ENCODE measurements at places on chromosomes 6 and 20.

- H3K27me3 ChIP-seq: peaks cover 6% of the 10 kb centered on the region
- no peak for DNase-seq
- H3K36me3 ChIP-seq: no peaks in the 10 kb centered on the region
- H3K4me1 ChIP-seq: peaks cover 1% of the 10 kb centered on the region
- no peak overlapping the region for H3K27ac ChIP-seq
Measured at GRCh38 chr20:2303673-2304072, 7.9 kb downstream of the TGM3 start.

DNA sequence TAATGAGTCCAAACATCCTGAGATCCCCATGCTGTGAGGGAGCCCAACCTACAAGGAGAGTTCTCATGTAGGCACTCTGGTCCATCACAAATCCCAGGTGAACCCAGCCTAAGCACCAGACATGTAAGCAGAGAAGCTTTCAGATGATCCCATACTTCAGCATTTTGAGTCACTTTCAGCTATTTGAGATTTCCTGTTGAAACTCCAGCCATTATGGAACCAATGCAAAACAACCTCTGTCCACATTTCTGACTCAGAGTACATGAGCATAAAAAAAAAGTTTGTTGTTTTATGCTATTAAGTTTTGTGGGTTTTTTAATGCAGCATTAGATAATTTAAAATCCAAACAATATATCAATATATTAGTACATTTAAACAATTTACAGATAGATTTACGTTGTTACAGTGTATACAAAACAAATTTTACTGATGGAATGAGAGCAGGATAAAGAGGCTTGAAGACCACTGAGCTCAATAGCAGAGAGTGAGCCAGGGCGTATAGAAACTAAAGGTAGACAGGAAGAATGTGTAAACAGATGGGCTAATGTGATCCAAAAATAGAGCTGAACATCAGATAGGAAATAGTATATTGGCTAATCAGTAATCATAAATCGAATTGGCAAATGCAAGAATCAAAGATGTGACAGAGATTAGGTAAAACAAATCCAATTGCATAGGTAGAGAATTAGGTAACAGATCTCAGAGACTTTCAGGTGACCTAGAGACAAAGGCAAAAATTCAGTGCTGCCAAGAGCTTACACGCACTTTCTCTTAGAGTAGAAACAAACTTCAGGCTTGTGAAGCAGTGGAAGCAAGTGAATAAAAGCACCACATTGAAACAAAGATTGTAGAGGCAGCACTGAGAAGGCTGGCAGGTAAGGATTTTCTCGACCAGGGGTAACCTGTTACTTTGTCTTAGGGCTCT is 36.2 kb upstream of the PLCB1 start:
- peaks cover 17% of the 10 kb centered on the region for H3K27me3 ChIP-seq
- H3K4me1 ChIP-seq: no peaks in the 10 kb centered on the region
- H3K36me3 ChIP-seq: no peaks in the 10 kb centered on the region
- no peak overlapping the region for H3K4me3 ChIP-seq
- no peak overlapping the region for H3K27ac ChIP-seq
- DNase-seq: no peak

DNA sequence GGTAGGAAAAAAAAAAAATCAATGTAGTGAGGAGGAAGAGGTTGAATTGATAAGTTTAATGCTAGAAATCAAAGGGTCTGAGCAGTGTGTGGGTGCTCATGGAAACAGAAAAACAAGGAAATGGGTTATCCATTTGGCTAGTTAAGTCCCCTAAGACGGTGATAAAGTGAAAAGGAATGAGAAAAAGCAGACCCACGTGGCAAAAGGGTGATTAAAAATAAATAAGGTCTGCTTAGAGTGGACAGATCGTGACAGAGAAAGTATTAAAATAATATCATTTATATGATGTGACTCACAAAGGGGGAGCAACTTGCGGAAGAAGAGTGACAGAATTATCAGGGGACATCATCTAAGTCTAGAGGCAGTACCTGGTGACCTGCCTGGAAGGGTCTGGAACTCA is 251.7 kb upstream of the THEMIS start:
- peaks cover 3% of the 10 kb centered on the region for H3K4me1 ChIP-seq
- no peak overlapping the region for H3K4me3 ChIP-seq
- no peak overlapping the region for H3K27ac ChIP-seq
- no peak for DNase-seq
- H3K27me3 ChIP-seq: peaks cover 12% of the 10 kb centered on the region

- no peak overlapping the region for H3K27ac ChIP-seq
- peaks cover 70% of the 10 kb centered on the region for H3K27me3 ChIP-seq
- H3K4me1 ChIP-seq: peaks cover 7% of the 10 kb centered on the region
- H3K4me3 ChIP-seq: peak overlapping the region; percentile 22
- DNase-seq: no peak
Measured at GRCh38 chr6:18276610-18277236, 12.4 kb upstream of the DEK start.

DNA sequence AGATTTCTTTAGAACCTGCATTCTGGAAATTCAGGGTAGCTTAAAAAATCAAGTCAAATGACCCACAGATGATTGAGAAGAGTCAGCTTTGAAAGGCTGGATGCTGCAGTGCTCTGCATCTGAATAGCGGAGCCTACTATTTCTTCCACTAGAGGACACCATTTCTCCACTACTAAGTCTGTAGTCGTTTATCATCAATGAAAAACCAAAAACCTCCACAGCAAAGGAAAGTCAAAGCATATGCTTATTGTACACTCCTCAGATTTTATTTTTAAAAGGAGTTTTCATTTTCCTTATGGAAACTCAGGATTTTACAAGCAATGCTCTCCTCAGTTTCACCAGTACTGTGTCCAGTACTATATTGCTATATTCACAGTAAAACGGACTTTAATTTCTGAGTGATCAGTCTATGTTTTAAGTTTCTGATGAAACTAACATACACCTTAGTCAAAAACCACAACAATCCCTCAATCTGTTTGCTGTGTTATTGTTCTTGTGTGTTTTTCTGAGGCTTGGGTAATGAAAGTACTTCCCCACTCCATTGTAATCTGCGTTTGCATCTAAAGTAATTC is 50.5 kb upstream of the ENPP5 start:
- no peaks in the 10 kb centered on the region for H3K36me3 ChIP-seq
- H3K27me3 ChIP-seq: peaks cover 2% of the 10 kb centered on the region
- H3K4me3 ChIP-seq: no peak overlapping the region
- no peak for DNase-seq
- no peak overlapping the region for H3K27ac ChIP-seq

DNA sequence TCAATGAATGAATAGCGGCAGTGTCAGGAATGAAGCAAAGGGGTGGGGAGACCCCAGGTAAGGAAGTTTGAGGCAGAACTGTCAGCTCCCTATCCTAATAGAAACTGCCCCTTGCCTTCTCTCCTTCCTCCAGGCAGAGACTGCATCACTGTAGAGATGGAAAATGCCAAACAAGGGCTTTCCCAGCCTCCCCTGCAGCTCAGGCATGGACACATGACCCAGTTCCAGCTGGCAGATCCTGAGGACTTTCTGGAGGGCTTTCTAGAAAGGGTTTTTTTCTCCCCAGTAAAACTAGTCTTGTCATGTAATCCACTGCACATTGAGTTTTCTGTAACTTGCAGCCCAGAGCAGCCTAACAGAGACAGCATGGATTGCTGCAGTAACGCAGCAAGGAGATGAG is 17.9 kb upstream of the PNPLA1 start:
- DNase-seq: no peak
- no peak overlapping the region for H3K27ac ChIP-seq
- H3K36me3 ChIP-seq: no peaks in the 10 kb centered on the region
- no peak overlapping the region for H3K4me3 ChIP-seq

DNA sequence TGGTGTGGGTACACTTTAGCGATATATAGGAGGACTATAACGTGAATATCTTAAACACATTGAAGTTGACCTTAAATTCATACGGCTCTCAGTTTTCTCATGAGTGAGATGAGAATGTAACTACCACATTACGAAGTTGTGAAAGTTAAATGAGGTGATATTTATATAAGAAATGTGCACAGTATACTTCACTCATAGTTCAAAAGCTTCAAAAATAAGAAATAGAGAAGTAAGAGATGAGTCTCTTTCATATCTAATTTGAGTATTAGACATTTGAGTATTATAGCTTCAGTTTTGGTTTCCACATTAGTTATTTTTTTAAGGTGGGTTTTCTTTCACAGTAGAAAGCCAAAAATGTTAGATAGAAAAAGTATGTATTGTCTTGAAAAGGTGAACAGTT is 183.3 kb downstream of the NKAIN2 start:
- H3K27ac ChIP-seq: no peak overlapping the region
- DNase-seq: no peak
- no peaks in the 10 kb centered on the region for H3K27me3 ChIP-seq

- peaks cover 20% of the 10 kb centered on the region for H3K4me1 ChIP-seq
- no peak overlapping the region for H3K4me3 ChIP-seq
- H3K27ac ChIP-seq: no peak overlapping the region
- H3K27me3 ChIP-seq: no peaks in the 10 kb centered on the region
- no peak for DNase-seq
- peaks cover 25% of the 10 kb centered on the region for H3K36me3 ChIP-seq
Measured at GRCh38 chr20:62308102-62308822, 5.5 kb downstream of the ADRM1 start.

- no peak for DNase-seq
- no peaks in the 10 kb centered on the region for H3K36me3 ChIP-seq
- peaks cover 73% of the 10 kb centered on the region for H3K27me3 ChIP-seq
- H3K4me1 ChIP-seq: peaks cover 35% of the 10 kb centered on the region
Measured at GRCh38 chr6:99613705-99614429, 7.2 kb downstream of the PRDM13 start.

- no peak overlapping the region for H3K27ac ChIP-seq
- no peaks in the 10 kb centered on the region for H3K4me1 ChIP-seq
- no peak for DNase-seq
Measured at GRCh38 chr6:79646006-79646405, 14.9 kb downstream of the SH3BGRL2 start.

GRCh38 chr6:56729719-56730118 is 87.0 kb upstream of the DST start:
- H3K27ac ChIP-seq: no peak overlapping the region
- H3K36me3 ChIP-seq: no peaks in the 10 kb centered on the region
- H3K4me1 ChIP-seq: no peaks in the 10 kb centered on the region
- H3K27me3 ChIP-seq: peaks cover 9% of the 10 kb centered on the region
- DNase-seq: no peak

DNA sequence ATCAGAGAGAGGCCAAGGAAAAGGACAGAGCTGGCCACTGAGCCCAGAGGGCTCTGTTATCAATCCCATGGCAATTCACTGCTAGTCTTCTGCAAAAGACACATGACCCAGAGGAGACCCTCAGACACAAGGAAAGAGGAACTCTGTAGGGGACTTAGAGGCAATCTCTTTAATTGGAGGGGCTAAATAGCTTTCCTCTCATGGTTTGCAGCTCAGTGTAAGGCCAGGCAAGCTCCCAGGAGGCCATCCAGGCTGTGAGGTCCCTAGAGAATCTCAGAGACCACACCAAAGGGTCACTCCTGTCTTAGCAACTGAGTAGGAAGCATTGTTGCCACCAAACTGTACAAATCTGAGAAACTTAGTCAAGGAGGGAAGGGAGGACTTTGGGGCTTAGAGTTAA is 10.0 kb upstream of the HLA-DOA start:
- H3K36me3 ChIP-seq: no peaks in the 10 kb centered on the region
- H3K4me3 ChIP-seq: peak overlapping the region; percentile 53
- H3K4me1 ChIP-seq: peaks cover 29% of the 10 kb centered on the region

DNA sequence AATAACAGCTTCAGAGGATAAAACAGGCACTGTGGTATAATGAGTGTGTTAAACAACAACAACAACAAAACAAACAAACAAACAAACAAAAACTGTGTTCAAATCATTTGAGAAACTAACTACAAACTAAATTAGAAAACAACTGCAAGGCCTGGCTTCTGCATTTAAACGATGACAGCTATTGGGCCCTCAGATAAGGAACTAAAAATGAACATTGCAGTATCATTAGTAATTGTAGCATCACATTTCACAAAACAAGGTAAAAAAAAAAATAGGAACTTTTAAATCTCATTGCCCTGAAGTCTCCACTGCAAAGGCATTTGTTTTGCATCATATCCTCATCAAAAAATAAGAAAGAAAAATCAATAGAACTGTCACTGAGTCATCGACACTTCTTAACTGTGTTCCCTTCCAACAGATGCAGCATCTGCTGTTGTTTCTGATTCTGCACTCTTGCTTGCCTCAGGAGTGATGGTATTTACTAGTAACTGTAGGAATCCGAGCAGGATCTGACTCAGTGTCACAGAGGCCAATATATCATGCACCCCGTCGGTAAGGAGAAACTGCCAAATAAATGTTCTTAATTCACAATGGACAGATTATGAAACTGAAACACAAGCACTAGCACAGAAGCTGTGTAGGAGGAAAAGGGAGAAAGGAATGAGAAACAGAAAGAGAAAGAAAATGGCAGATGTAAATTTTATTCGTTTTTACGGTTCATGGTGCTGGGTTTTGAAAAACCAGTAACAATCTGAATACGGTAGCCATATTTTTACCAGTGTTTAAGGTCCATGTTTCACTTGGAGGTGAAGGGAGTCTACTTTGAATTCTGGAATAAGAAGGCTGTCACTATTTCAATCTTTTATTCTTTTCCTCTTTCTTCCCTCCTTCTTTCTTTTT is 365.7 kb upstream of the EPHA7 start:
- no peaks in the 10 kb centered on the region for H3K4me1 ChIP-seq
- H3K36me3 ChIP-seq: no peaks in the 10 kb centered on the region
- DNase-seq: no peak
- no peak overlapping the region for H3K27ac ChIP-seq

GRCh38 chr6:165487347-165487746 is 175.7 kb downstream of the PDE10A start:
- H3K4me3 ChIP-seq: no peak overlapping the region
- no peak overlapping the region for H3K27ac ChIP-seq
- no peak for DNase-seq
- no peaks in the 10 kb centered on the region for H3K4me1 ChIP-seq
- no peaks in the 10 kb centered on the region for H3K36me3 ChIP-seq

DNA sequence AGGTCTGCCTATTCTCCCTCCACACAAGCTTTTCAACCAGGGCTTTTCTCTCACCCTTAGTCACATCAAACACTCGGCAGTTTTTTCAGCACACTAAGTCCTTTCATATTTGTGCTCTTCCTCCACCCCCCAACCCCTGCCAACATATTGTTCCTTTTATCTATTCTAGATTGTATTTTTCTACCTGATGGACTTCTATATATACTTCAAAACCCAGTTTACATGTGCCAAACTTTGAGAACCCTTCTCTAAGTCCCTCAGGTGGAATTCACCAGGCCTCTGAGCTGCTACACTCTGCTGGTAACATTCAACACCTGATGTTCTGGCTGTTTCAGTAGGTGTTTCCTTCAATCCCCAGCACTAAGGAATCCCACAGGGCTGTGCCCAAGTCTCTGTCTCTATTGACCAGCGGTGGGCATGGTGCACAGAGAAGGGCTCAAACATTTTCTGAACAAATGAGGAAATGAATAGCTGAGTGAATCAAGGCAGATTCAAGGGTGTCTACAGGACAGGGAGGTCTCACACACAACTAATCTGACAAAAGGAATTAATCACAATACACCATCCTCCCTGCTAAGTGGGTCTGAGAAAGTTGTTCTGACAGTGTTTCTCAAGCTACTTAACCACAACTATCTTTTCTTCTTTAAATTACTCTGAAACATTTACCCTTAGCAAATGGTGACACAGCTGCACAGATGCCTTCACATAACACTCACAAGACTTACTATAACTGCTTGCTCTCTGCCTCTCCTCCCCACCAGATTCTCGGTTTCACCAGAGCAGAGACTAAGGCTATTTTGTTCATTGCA is 166.5 kb downstream of the TSHZ2 start:
- H3K4me1 ChIP-seq: no peaks in the 10 kb centered on the region
- no peak overlapping the region for H3K27ac ChIP-seq

GRCh38 chr6:148795563-148795962 is 48.7 kb downstream of the UST start:
- no peak overlapping the region for H3K27ac ChIP-seq
- H3K4me1 ChIP-seq: no peaks in the 10 kb centered on the region
- DNase-seq: no peak
- no peak overlapping the region for H3K4me3 ChIP-seq
- no peaks in the 10 kb centered on the region for H3K36me3 ChIP-seq
